ENCODE measurements at places on chromosomes 4 and X. TPM values are rescaled to one million over a fixed set of nuclear protein-coding genes. Genes with fewer than 3 reads are reported as not detected.

- no peak for DNase-seq
Observed at GRCh38 chrX:12210971-12211370, 72.7 kb downstream of the FRMPD4 start.

GRCh38 chrX:33195698-33196097 lies 15.7 kb downstream of the DMD start:
- DNase-seq: no peak

DNA sequence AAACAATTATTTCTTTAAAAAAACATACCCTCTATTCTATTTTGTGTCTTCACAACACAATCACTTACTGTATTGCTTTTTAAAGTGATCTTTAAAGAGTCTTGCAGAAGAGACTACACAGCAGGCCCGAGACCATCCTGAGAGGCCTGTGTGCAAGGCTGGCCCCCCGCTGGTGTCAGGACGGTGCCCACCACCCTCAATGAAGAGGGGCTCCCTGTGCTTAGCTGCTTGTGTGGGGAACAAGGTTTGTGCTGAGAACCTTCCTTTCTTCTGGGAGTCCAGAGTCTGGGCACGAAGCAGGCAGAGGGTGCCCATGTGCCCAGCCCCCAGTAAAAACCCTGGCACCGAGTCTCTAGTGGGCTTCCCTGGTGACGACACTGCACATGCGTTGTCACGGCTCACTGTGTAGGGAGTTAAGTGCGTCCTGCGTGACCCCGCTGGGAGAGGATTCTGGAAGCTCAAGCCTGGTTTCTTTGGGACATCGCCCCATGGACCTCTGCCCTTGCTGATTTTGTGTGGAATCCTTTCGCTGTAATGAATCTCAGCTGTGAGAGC lies 22.0 kb downstream of the RGS12 start:
- DNase-seq: no peak

DNA sequence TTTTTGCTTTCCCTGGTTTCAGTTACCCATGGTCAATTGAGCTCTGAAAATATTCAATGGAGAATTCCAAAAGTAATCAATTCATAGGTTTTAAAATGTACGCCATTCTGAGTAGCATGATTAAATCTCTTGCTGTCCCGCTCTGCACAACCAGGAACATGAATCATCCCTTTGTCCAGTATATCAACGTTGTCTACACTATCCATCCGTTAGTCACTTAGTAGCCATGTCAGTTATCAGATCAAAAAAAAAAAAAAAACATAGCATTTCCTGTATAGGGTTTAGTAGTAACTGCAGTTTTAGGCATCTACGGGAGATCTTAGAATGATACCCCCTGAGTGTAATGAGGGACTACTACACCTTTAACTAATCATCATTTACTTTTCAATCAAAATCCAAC lies 15.1 kb downstream of the LAMP2 start:
- DNase-seq: no peak

- no peak for DNase-seq
Observed at GRCh38 chrX:113514906-113515305, 674.3 kb upstream of the AMOT start.

DNA sequence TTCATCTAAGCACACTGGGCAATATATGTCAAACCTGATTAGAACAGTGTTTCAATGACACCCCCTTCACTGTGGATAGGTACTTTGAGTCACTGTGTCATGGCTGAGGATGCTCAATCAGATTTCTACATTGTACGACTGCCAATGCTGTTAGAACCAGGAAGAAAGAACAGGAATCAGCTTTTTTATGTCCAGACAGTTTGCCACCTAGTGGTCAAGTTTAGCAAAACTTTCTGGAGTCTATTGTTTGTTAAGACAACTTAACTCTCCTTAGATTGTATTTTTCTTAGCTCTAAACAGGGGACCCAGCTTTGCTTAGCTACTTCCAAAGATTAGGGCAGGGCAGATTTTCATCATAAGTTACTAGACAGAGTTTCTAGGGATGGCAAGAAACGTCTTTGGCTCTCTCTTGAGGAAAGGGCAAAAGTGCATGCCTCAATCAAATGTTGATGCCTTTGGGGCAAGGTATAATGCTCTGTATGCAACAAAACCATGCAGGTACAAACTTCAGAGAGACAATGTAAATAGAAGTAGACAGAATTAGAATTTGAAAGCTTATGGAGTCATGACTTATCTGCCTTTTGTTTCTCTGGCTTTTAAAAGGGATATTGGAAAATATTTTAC lies 40.5 kb upstream of the BMP3 start:
- DNase-seq: no peak

DNA sequence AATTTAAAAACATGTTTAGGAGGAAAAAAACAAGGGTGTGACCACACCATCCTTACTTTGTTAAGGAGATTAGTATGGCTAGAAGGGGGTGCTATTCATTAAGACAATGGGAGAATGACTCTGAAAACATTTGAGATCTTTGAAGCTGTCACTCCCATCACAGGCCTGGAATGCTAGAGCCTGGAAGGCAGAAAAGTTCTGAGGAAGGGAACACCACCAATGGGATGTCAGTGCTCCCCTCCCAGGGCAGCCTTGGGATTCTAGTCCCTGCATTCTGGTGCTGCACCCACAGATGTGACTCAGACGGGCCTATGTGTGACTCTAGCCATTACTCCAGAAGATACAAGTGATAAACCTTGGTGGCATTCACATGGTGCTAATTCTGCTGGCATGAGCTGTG lies 162.2 kb upstream of the ANXA10 start:
- no peak for DNase-seq

DNA sequence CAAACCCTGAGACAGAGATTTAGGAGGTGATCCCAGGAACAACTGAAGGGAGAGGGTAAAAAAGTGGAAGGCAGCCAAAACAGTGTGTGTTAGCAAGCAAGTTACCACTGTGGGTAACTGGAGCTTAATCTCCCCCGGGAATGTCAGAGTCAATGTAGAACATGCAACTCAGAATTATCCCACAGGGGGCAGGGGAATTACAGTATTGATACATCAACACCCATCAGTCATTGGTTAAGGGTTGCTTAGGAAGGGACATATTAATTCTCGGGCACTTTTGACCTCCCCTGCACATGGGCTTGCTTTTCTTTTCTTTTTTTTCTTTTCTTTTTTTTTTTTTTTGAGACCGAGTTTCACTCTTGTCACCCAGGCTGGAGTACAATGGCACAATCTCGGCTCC lies 29.3 kb downstream of the CXorf58 start:
- DNase-seq: no peak

DNA sequence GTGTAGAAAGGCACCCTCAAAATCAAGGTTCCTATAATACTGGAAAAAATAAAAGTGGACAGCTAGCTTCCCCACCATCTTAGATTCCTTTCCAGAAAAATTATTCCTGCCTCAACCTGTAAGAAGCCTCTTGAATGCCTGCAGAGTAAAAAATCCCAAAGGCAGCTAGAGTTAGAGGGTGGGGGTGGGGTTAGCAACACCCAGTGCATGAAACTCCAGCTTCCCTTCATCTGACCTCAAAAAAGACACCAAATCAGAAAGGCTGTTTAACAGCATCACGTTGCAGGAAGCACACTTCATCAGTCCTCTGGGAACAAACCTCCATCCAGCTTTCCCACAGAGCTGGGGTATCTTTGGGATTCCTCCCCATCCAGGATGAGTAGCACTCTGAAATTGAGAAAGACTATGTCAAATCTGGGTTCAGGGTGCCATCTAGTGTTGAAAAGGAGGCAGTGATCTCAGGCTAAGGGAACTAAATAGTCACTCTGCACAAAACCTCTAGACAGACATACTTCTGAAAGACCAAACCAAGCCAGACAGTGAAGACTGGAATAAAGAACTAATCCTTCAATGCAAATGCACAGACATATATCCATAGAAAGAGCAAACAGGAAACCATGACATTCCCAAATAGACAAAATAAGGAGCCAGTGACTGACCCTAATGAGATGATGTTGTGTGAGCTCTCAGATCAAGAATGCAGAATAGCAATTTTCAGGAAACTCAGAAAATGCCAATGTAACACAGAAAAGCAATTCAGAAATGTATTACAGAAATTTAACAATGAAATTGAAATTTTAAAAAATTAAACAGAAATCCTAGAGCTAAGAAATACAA lies 97.9 kb downstream of the ARHGEF9 start:
- DNase-seq: no peak

The ADGRG4 gene
- total RNA-seq: 0.41 TPM

Data from thoracic aorta (tissue), 2 donors.